ENCODE measurements at places on chromosomes 6 and 20.

GRCh38 chr6:105791179-105791578, 295.0 kb upstream of the PRDM1 start:
- DNase-seq, result no peak

- no peak for DNase-seq
Observed at GRCh38 chr6:129696843-129697242, 13.1 kb downstream of the ARHGAP18 start.

DNA sequence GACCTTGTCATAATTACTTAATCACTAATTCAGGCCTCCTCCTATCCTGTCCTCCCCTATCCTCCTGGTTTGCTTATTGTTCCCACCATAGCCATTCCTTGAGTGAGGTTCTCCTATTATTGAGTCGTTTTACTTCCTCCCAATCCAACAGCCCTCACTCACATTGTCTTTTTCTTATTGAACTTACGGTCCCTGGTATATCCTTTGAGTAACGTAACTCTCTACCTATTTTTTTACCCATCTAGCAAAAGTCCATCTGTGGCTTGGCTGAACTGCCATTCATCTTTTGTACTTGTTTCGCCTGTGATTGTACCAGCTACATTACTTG, 43.1 kb downstream of the DEK start:
- no peak for DNase-seq

DNA sequence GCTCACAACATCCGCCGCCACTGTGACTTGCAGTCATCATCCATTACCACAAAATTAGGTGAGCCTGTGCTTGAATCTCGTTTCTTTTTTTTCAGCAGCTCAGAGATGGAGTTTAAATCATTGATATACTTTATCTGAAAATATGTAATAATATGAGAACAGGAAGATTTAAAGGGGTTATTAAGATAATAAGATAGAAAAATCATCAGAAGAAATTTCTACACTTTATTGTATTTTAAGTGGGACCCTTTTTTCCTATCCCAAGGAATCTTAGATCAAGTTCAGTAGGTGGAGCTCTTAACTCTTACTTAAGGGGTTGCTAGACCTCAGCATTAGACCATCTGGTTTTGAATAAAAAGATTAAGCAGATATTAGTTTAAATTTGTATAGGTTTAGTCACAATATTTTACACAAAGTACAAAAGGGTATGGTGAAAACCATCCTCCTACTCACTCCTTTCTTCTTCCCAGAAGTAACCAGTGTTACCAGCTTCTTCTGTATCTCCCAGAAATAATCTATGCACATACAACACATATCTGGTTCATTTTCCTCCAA, 9.4 kb upstream of the NCOA7 start:
- peak; percentile 32 for DNase-seq

DNA sequence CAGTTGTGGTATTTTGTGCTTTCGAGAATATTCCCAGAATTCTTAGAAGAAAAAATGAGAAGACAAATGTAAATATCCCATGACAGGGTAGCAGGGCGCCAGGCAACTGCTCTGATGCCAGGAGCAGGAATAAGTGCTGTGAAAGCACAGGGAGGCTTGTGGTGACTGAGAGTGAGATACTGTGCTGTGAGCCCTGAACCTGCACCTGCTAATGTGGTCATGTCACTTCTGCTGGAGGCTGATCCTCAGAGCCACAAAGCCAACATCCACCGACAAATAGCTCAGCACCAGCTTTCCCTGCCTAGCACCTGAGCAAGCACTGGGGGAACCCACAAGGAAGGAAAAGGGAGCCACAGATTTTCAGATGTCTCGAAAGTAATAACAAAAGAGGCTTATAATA, 368.6 kb upstream of the CDH4 start:
- no peak for DNase-seq

DNA sequence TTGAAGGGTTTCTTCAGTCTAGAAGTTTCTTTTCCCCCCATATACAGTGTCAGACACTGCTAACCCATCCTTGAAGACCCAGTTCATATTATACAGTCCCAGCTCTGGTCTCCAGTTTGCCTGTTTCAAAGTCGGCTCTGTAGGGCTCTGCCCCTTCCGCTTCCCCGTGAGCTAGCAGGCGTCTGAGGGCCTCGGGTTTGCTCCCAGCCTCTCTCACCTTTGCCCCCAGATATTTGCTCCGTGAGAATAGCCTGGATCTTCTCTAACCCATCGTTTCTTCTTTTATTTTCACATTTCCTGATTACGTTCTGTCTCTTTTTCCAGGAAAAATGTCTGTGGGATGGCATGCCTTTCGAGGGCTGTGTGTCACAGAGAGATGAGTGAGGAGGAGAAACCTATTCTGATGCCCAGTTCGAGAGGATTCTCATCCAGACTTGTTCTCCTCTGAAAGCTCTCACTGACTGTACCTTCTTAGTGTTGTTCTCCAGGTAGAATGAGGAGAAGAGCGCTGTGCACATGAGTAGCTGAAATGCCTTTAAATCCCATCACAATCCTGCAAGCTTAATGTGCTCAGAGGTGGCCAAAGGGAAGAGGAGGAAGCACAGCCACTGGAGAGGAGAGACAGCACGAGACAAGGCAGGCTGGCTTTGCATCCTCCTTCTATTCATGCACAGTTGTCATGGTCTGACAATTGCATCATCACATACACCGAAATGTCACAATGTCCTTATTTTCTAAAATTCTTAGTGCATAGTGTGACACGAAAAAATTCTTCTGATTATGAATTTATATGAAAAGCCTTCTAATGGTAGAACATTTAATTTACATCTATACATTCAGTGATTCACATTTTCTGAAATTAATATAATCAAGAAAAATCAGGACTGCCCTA, 171.1 kb downstream of the FOXA2 start:
- DNase-seq, result no peak

GRCh38 chr6:82693094-82693493, 329.5 kb downstream of the TPBG start:
- DNase-seq, result no peak

GRCh38 chr20:15886250-15886649, 687.0 kb downstream of the KIF16B start:
- DNase-seq, result no peak

GRCh38 chr6:166952121-166952520, 4.2 kb downstream of the RNASET2 start:
- DNase-seq, result no peak

GRCh38 chr20:31877684-31878083, 7.2 kb downstream of the TTLL9 start:
- DNase-seq, result no peak

- no peak for DNase-seq
Observed at GRCh38 chr6:102950967-102951366, 1557.5 kb downstream of the GRIK2 start.

- no peak for DNase-seq
Observed at GRCh38 chr6:89826029-89826528, 3.6 kb upstream of the CASP8AP2 start.

DNA sequence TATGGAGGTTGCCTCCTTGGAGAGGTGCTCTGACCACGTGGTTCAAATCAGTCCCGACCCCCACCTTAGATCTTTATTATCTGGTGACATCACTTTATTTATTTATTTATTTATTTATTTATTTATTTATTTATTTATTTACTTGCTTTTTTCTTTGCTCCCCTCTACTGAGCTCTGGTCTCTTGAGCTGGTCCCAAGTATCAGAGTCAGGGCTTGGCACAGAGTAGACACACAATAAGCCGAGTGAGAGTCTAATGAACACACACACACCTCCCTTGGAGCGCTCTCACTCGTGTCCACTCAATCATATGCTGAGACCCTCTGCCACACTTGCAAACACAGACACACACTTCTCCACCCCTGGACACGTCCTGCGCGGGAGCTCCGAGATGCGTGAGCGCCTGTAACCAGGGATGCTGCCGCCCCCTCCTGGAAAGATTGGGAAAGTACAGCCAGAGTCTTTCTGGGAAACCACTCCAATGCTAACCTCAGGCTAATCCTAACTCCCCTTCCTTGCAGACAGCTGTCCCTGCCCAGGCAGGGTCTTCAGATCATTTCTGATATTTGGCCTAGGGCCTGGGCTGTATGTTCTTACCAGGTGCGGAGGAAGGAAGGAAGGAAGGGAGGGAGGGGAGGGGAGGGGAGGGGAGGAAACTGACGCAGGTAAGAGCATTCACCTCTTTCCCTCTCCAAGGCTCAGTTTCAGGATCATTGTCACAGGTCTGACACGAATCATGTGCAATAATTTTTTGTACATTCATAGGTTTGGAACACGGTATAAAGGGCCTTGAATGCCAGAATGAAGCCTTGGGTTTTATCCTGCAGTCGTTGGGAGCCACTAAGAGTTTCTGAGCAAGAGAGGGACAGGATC, 70.9 kb downstream of the STK35 start:
- DNase-seq, result peak; percentile 82

GRCh38 chr20:1494436-1494835, 3.2 kb upstream of the SIRPB2 start:
- no peak for DNase-seq

- no peak for DNase-seq
Observed at GRCh38 chr6:14055541-14055940, 62.0 kb upstream of the CD83 start.

DNA sequence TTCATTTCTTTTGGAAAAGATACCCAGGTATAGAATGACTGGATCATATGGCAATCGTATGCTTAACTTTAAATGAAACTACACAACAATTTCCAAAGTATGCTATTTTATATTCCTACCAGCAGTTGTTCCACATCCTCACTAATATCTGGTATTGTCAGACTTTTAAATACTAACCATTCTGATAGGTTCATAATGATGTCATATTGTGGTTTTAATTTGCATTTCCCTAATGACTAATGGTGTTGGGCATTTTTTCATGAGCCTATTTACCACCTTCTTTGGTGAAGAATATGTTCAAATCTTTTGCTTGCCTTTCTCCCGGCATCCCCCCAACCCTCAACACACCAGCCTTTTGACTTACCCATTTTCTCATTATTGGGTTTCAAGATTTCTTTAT, 96.2 kb upstream of the HMGN3 start:
- no peak for DNase-seq

DNA sequence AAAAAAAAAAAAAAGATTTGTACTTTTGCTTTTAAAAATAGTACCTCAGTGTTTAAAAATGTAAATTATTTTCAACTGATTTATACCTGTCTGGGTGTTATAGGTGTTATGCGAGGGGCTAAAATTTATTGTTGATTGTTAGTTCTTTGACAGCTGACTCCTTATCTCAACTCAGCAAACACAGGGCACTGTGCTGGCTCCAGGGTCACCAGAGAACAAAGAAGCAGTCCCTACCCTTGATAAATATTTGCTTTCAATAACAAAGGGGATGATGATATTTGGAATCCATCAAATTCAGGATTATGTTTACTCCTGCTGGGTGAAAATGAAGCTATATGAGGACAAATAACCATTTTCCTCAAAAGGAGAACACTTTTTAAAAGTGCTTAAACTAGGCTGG, 34.2 kb upstream of the KAT14 start:
- DNase-seq, result no peak
